ENCODE measurements at places on chromosomes 4 and X.

- DNase-seq, result no peak
These were observed 26.3 kb downstream of the CHIC2 start for GRCh38 chr4:54038056-54038455.

DNA sequence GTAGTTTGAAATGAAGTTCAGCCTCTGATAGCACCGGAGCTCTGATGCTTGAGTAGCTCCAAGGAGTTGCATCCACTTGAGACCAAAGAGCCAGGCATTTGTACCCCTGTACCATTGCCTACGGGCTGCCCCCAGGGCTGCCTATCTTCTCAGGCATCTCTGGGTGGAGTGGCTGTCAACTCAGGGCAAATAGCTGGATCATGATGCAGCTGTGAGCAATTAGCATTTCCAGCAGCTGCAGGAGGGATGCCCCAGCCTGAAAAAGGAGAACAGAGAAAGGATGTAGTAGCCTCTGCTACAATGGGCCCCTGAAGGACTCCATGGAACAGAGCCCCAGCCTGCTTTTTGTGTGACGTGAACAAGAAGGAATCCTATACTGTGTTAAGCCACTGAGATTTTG lies 492.6 kb downstream of the BCOR start:
- DNase-seq, result no peak

GRCh38 chrX:38660395-38661102 lies 99.2 kb downstream of the TSPAN7 start:
- DNase-seq, result no peak

- DNase-seq, result no peak
These were observed 396.9 kb upstream of the NDST3 start for GRCh38 chr4:117637347-117637746.

- DNase-seq, result peak; percentile 36
These were observed 103.3 kb downstream of the IL15 start for GRCh38 chr4:141739636-141740035.

DNA sequence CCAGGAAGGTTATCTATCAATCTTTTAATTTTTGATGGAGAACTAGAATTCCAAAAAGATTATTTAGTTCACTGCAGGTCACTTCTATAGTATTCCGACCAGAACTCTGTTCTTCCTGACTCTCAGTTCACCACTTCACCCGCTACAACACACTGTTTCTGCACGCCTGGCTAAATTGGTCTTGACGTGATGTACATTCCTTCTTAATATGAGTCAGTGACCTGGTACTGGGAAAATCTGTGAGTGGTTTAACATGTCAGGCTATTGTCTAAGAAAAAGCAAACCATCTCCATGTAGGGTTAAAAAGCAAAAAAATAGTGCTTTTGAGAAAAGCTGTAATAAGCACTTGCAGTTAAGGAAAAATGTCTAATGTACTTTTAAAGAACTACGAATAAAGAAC lies 120.4 kb downstream of the NDST3 start:
- peak; percentile 93 for DNase-seq

Measured in EH (cell line).